NCI-H1694 (cell line): ENCODE measurements at places on chromosomes 12 and 14.

DNA sequence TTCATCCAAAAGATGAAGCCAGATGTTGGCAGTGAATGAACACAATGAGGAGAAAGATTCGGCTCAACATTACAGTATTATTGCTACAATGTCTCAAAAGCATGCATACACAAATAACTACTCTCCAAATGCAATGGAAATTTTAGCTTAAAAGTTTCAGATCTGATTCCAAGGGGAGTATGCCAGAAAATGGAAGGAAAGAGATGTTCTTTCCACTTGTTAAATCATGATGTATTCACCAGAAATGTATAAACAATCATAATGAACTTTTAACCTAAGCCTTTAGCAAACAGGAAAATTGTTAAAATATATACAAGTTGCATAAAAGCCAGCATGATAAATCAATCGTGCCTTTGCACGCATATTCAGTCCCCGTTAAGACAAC is 62.1 kb downstream of the SH2B3 start:
- no peak for DNase-seq

DNA sequence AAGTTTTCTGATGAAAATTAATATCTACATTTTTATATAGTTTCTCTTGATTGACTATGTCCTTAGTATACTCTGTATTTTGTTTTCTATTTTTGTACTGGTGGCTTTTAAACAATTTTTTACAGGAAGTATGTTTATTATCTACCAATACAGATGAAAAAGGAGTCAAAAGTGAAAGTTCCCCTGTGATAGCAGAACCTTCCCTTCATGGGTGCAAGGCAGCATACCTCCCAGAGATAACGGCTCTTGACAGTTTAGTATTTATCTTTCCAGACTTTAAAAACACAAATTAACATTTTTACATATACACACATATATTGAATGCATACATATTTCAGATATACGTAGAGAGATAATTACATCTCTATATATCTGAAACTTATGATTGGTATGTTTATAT is 17.1 kb upstream of the FAM234B start:
- no peak for DNase-seq

- no peak for DNase-seq
Observed at GRCh38 chr12:55631056-55631455, 5.6 kb upstream of the OR10P1 start.

- no peak for DNase-seq
Observed at GRCh38 chr14:96573473-96574100, 71.4 kb downstream of the PAPOLA start.

DNA sequence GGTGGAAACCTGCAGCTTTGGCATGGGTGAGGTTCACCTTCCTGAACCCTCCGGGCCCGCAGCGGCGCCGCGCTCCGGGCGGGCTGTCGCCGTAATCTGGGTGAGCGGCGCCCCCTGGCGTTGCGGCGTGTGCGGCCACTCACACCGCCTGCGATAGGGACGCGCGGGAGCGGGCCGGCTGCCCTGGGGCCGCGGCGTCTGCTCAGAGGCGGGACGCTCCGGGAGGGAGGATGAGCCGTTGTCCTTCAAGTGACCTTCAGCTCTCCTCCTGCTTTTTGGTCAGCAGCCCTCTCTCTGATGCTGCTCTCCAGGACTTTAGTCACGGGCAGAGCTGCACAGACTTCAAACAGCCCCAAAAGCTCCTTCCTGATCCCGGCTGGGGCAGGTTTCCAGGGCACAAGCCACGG is 211.7 kb upstream of the FKBP4 start:
- peak; percentile 56 for DNase-seq

- DNase-seq: no peak
Observed at GRCh38 chr12:110077800-110078199, 29.5 kb upstream of the C12orf76 start.

DNA sequence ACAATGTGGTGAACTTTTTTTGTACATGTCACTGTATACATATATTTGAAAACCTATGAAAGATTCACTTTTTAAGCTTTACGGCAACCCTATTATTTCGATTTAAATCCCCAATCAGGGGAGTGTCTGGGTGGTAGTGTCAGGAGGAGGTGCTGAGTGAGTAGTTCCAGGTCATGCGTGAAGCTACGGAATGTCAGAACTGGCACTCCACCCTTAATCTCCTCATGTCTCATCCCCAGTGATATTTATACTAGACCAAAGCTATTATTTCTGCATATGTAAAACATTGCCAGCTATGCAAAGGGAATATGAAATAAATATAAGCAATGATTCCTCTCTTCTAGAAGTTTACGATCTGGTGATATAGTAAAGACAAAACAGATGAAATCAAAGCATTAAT is 12.3 kb downstream of the NR1H4 start:
- no peak for DNase-seq

- no peak for DNase-seq
Observed at GRCh38 chr12:118126119-118126757, 9.7 kb upstream of the PEBP1 start.

- no peak for DNase-seq
Observed at GRCh38 chr14:22980672-22981089, 1.7 kb downstream of the AJUBA start.

DNA sequence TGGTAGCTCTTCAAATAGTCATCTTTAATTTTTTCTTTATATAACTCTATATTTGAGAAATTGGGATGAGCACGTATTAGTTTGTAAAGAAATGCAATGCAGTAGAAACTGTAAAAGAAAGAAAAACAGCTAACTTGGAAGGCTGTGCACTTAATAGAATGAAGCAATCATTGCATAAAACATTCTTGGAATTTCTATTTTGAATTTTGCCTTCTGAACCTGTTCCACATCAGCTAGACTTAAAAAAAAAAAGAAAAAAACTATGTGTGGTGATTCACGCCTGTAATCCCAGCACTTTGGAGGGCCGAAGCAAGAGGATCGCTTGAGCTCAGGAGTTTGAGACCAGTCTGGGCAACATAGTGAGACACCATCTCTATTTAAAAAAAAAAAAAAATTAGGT is 29.4 kb downstream of the SCN8A start:
- no peak for DNase-seq
